ENCODE measurements at places on chromosomes 3 and 15. TPM values are rescaled to one million over a fixed set of nuclear protein-coding genes. Genes with fewer than 3 reads are reported as not detected.
A peak's percentile ranks its signal among the peaks of the same experiment; 100 is the strongest.

Gene TRH
- 0.15 TPM for polyA plus RNA-seq

Gene KLHL40
- polyA plus RNA-seq: not detected

DNA sequence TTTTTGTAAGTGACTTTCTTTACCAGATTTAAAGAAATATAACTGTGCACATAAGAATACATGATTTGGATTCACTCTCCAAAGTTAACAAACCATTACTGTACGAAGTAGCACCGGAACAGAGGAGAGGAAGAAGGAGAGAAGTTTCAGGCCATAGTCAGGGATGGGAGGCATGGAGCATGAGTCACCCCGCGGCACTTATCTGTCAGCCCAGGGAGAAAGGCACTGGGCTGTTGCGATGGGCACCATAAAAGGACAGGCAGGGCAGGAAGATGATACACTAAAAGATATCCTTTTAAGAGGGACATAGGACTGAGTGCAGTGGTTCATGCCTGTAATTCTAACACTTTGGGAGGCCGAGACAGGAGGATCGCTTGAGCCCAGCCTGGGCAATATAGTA, 37.0 kb downstream of the TTC23 start:
- no peaks in the 10 kb centered on the region for H3K4me1 ChIP-seq
- no peak overlapping the region for H3K27ac ChIP-seq
- no peaks in the 10 kb centered on the region for H3K27me3 ChIP-seq

- peaks cover 7% of the 10 kb centered on the region for H3K27me3 ChIP-seq
- DNase-seq: peak; percentile 84
- no peaks in the 10 kb centered on the region for H3K36me3 ChIP-seq
- H3K4me3 ChIP-seq: 0 out of 2 replicates have a peak overlapping the region, but pooled peaks have one; percentile 1
- H3K4me1 ChIP-seq: peaks cover 31% of the 10 kb centered on the region
These were observed 15.8 kb downstream of the ST3GAL6 start for GRCh38 chr3:98778852-98779413.

- peaks cover 66% of the 10 kb centered on the region for H3K4me1 ChIP-seq
- H3K27ac ChIP-seq: peak overlapping the region; percentile 98
- peak; percentile 94 for DNase-seq
These were observed 1.3 kb downstream of the ARL6IP5 start for GRCh38 chr3:69085833-69086722.

DNA sequence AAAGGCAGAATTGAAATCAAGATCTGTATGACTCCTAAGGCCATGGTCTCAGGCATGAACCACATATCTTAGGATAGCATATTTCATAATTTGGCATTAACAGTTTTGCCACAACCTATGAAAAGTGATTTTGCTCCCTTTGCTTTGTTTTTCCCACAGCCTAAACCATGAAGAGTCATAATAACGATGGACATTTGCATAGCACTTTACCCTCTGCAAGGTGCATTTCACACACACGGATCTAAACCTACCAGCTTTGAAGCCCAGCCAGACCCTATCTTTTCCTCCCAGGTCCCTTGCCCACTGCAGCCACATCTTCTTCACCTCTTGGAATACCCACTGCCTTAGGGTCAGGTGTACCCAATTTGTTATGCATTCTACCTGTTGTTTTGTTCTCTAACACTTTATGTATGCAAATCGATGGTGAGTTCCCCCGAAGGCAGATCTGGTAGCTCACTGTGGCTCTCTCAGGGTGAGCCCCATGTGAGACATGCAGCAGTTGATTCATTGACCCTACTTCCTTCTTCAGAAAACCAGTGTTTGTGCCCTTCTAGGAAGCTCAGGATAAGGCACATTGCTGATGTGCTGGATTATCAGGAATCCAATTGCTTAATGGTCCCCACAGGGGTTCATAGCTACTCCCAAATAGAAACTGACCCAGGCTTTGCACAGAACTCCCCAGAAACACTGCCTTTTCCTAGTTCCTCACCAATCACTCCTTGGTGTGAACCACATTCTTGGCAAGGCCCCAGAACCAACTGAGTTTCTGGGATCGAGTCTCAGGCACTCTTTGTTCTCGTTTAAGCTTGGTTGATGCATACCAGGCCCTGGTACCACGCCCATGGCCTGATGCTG, 8.7 kb downstream of the ARHGAP31 start:
- H3K36me3 ChIP-seq: no peaks in the 10 kb centered on the region
- no peaks in the 10 kb centered on the region for H3K27me3 ChIP-seq
- peaks cover 49% of the 10 kb centered on the region for H3K4me1 ChIP-seq

DNA sequence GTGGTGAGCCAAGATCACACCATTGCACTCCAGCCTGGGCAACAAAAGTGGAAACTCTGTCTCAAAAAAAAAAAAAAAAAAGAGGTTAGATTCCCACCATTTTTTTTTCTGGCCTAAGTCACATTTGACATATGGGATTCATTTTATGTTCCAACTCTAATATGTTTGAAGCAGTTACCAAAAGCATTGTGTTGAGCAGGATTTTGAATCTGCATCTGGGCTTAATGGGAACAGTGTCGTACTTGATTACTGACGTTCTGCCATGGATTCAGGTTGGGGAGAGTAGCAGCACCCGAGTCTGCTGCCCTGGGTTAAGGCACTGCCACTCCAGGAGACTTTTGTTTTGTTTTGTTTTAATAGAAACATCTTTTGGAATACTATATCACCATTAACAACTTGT, 348.7 kb upstream of the TBL1XR1 start:
- H3K4me3 ChIP-seq: no peak overlapping the region
- no peaks in the 10 kb centered on the region for H3K27me3 ChIP-seq
- no peak overlapping the region for H3K27ac ChIP-seq
- no peaks in the 10 kb centered on the region for H3K4me1 ChIP-seq
- no peak for DNase-seq
